ENCODE measurements at places on chromosomes 1 and 21. TPM values are rescaled to one million over a fixed set of nuclear protein-coding genes. Genes with fewer than 3 reads are reported as not detected.

Gene S100A9
- not detected for total RNA-seq

DNA sequence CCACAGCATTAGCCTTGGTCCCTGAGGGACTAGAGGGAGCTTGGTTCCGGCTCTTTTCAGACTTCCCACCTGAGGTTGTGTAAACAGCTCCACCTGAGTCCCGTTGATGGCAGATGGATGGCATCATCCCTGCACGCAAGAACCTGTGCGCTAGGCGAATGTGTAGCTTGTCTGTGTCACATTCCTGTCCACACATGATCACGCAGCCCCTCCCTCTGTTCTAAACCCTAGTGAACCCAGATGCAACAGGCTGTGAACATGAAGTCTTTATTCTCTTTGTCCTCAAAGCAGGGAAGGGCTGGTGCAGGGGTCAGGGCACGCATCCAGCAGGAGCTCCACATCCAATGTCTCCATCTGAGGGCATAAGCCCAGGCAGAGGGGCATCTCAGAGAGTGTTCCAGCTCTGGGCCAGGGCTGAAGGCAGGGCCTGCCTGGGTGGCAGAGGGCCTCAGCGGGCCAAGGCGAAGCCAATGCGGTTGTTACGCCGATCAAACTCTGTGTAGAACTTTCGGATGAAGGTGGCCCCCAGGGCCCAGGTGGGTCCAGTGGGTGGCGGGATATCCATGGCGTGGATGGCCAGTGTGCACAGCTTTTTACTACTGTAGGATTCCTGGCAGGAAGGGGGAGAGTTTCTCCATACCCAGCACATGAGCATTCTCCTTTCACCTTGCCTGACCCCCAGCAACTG lies 2.9 kb upstream of the ETNK2 start:
- no peak for DNase-seq

DNA sequence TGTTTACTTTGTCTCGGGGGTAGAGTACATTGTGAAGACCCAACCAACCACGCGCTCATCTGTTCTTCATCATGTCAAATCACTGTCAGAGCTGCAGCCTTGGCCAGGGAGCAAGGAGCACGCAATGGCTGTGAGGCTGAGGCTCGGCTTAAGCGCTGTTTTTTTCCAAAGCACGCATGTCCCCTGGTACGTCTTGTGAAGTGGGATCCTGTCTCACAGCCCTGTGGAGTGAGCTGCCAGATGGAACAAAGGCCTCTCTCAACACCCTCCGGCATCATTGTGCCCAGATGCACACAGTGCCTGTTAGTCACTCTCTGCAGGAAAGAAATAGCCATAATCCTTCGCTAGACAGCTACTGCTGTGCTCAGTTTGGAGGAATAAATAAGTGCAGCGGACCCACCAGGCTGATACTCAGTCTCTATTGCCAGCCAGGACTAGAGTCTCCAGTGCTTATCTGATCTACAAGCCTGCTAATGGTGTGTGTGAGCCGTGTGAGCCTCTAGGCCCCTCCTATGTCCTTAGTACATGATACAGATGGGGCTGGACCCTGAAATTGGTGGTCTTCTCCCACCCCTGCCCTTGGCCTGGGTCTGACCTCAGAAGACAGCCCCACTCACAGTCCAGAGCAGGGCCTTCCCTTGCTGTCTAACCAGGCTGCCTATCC lies 91.3 kb upstream of the COA6 start:
- DNase-seq = no peak

DNA sequence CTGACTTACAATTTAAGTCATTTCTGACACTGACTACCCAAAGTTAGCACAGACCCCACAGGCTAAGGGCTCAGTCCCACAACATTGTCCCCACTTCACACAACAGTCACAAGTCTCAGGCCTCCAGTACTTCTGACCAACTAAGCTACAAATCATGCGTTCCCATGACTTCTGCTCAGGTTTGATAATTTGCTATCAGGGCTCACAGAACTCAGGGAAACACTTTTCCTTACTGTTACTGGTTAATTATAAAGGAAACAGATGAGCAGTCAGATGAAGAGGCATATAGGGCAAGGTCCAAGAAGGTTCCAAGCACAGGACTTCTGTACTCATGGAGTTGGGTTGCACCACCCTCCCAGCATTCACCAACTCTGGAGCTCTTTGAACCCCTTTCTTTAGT lies 151.2 kb upstream of the TNR start:
- no peak for DNase-seq

GRCh38 chr1:113178106-113178505 lies 105.1 kb downstream of the LRIG2 start:
- no peak for DNase-seq

DNA sequence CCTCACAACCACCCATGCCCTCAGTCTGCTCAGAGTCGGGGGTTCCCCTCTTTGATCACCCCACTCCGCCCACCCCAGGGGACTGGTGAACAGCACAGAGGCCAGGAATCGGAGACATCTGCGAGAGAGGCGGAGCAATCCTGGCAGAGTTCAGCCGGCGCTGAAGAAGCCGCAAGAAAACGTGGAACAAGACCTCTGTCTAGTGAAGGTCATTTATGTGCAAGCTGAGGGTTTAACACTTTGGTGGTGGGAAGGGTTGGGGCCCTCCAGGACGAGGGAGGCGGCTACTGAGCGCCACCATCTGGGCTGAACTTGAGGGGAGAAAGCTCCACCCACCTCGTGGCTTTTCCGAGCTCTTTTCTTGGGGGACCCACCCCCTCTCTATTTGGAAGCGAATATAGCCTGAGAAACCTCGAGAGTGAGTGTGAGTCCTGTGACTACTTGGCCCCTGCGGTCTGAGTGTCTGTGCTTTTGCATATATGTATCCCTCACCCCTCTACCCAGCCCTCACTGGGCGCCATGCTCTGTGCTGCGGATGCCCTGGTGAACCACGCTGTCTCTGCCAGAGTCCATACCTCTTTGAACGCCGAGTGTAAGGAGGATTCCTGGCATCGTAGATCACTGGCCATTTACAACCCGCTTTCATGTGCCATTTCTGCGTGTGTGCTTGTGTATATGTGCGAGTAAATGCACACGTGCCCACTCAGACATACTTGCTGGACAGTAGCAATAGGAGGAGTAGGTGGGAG lies 1.2 kb upstream of the EPHA10 start:
- DNase-seq = no peak

DNA sequence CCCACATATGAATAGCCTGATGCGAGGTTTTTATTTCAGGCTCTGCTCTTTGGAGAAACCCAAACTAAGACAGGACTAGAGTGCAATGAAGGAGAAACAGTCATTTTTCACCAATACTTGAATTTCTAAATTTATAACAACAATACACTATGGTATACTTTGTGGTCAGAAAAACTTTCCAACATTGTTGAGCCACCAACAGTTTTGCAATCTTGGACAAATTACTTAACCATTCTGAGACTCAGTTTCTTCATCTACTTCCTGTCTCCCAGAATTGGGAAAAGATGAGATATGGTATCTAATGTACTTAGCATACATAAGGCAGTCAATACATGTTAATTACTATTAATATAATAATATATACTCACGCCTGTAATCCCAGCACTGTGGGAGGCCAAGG lies 519.8 kb upstream of the PLXNA2 start:
- no peak for DNase-seq

Gene MLLT11
- total RNA-seq = 2.9 TPM

DNA sequence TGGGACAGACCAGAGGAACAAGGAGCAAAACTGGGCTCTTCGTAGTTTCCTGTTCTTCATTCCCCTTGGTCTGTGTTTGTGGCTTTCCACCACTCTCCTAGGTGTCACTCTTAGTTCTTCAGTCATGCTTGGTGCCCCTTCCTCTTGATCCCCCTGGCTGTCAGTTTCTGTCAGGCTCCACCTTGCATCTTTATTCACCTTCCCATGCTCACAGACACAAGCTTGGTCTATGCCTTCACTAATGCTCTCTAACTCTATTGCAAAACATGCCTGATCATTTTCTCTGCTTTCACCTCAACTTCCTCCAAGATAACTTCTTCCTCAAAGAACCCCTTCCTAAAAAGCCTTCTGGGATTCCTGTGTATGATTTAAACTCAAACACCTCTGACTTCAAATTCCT lies 122.9 kb downstream of the GLUL start:
- no peak for DNase-seq

DNA sequence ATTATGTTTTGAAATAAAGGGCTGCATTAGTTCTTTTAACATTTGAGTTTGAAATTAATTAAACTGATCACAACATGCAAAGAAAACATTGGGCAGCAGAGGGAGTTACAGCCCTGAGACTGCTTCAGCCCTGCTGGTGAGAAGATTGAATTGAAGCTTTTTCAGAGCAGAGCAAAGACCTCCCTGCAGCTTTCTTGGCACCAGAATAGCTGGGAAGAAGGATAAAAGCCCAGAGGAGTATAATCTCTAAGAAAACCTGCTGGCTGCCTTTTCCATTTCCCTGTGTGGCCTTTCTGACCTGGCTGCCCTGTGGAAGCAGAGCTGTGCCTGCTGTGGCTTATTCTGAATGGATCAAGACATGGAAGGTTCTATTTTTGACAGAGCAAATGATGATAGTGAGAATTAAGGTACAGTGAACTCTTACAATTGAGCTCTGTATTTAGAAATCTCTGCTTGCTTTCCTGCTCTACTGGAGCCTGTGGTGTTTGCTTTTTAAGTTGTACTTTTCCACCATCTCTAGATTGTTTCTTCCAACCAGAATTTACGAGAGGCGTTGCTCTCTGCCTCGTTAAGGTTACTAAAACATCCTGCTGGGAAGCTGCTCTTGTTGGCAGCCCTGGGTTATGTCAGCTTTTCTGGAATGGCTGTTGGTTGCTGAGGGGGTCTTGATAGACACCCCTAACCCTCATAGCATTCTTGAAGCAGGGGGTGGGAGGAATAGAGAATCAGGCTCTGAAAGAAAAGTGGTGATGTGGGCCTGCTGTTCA lies 9.9 kb downstream of the SNRPE start:
- DNase-seq = peak; percentile 69
